ENCODE measurements at places on chromosomes 3 and 15.

DNA sequence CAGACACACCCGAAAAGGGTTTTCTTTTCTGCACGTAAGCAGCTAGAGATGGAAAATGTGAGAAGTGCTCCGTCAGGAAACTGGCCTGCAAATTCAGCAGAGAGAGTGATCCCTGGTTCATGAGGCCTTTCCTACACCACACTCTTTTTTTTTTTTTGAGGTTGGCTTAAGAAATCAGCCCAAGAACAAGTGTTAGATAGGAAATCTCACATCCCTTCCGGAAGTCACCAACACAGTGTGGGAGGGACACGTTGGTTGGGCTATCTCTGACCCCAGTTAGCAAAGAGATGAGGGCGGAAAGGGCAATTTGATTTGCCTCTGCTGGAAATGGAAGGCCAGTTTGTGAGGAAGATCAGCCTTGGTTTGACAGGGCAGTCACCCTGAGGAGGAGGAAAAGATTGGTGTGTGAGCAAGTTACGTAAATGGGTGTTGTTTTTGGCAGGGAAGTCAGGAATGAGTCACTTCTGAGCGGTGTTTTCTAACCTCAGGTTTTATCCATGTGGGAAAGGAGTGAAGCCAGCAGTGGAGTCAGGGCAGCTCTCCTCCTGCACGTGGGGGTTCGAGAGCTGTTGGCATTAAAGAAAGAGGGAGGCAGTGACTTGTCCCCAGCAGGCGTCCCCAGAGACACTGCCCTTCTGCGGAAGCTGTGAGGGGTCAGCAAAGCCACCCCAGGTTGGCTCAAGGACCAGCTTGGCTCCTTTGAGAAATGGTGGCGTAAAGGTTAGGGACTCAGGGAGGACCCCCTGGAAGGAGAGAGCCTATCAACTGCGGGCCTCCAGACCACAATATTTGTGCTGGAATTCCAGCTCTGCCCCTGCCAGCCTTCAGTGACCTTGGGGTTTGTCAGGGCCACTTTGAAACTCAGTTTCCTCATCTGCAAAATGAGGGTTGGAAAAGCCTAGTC lies 237.6 kb upstream of the BHLHE40 start:
- DNase-seq, result peak; percentile 13

GRCh38 chr3:183116025-183116614 lies 16.8 kb upstream of the MCCC1 start:
- DNase-seq, result peak; percentile 49

DNA sequence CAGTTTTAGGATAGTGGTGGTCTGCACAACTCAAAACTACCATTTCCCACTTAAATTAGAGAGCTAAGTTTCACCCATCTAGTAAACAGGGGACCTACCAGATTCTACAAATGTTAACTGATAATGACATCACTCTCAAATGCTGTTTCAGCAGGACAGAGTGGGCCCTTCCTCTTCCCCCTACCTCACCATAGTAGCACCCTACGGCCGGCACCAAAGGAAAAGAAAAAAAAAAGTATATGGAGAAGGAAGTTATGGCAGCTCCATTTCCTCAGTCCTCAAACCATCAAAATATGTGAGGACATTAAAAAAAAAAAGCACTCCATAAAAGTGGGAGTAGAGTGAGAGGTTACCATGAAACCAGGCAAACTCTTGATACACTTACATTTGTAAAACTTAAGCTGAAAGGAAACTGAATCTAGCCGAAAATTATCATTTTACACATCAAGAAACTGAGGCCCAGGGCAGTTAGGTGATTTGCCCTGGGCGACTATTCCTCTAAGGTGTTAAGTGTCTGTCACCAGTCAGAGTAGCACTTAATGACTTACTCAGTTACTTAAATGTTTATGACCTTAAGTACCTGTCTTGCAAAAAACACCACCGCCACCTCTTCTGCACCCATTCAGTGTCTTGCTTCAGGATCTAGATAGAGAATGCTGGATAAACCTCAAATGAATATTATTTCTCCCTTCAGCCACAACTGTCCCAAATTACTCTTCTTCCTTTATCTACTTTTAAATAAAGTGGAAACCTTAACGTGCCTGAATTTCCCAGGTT lies 2.7 kb downstream of the MSL2 start:
- DNase-seq, result peak; percentile 66

DNA sequence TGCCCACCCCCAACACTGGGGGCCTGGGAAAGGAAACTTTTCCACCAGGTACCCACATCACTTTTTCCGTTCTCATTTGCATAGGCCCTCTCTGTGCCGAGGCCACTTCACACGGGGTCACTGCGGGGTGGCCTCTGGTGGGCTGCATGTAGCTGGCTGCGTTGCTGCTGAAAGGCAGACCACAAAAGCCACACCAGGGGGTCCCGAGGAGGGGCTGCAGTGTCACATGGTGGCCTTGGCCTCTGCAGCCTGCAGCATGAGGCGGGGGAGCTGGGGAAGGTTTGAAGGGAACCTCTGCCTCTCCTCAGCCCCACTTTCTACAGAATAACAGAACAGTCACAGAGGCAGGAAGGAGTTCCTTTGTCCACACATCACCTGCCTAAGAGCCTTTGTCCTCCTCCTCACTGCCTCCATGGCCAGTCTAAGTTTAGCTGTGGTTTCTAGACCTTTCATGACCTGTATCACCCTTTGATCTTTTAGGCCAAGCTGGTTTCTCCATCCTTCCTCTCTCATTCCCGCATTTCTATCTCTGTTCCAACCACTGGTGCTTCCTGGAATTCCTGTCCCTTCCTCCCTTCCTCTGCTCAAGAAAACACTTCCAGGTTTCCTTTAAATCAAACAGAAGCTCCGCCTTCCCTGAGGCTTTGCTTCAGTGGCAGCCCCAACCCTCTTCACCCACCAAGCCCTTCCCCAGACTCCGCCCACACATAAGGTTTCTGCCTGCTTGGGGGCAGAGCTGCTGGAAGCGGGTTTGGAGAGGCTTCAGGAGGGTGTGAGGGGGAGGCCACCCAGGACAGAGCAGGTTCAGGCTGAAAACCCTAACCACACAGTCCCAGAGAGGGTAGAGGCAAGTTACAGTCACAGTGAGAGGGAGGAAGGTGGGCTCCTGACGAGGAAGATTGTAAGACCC lies 150.7 kb upstream of the TLE3 start:
- no peak for DNase-seq

- DNase-seq, result no peak
Measured at GRCh38 chr15:38012894-38013293, 78.5 kb downstream of the TMCO5A start.

- DNase-seq, result no peak
Measured at GRCh38 chr3:10940106-10940505, 52.4 kb upstream of the SLC6A1 start.

DNA sequence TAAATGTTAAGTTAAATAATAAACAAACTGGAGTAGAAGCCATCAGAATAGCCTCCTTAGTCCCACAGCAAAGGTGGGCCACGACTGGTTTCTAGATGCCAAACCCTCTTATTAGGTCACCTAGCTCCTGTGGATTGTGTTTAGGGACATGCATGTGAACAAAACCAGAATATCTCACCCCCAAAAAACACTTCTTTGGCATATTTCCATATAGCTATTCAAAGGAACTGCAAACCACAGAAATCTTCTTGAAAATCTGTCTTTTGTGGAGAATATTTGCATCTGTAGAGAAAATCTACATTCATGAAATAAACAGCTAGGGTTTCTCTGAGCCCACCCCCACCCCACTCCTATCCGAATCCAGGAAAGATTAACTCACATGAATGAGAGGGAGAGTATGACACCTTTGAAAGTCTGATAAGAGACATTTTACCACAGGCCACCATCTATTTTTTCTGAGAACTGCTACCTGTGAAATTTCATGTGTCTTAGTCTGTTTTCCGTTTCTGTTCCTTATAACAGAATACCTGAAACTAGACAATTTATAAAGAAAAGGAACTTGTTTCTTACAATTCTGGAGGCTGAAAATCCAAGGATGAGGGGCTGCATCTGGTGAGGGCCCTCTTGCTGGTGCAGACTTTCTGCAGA lies 159.4 kb downstream of the NEK10 start:
- no peak for DNase-seq

- peak; percentile 35 for DNase-seq
Measured at GRCh38 chr3:47825590-47825989, 22.7 kb downstream of the DHX30 start.

GRCh38 chr3:171101982-171102641 lies 75.6 kb upstream of the SLC2A2 start:
- no peak for DNase-seq

DNA sequence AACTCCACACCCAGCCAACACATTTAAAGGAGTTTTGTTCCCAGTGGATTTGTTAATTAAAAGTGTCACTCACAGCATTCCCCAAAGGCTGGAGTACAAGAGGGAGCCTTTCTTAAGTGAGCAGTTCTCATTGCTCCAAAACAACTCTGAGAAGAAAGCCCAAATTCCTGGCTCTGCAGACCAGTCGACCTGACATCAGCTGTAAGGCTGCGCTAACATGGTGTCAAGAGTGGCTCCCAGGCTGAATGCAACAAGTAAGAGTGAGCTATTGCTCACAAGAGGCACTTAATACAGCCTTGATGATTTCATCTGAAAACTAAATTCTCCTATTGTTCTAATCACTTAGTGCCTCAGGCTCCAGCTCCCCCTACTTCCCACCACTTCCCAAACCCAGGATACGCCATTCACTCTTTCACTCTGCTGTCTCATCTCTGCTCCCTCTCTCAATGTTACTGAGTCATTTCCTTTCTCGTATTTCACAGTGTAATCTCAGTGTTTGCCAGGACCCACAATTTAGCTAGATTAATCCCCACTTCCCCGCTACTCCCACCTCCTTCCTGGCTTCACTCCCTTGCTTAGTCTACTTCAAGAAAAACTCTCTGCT lies 81.8 kb downstream of the WWTR1 start:
- no peak for DNase-seq

GRCh38 chr3:10986592-10986991 lies 6.0 kb upstream of the SLC6A1 start:
- DNase-seq, result no peak

DNA sequence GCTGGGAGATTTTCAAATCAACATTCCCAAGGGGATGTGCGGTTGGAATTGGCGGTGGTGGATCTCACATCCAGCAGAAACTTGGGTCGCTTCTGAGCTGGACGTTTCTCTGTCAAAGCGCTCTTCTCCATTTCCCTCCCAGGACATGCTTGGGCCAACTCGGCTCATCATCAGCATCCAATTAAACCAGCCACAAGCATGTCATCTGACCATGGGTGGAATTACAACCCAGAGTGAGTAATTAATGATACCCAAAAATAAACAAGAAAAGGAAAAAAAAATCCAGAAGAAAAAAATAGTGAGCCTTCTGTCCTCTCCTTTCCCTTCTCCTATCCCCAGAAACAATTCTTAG lies 111.2 kb downstream of the XXYLT1 start:
- no peak for DNase-seq

GRCh38 chr3:72839057-72839456 lies 9.2 kb downstream of the SHQ1 start:
- no peak for DNase-seq

- peak; percentile 29 for DNase-seq
Measured at GRCh38 chr3:15795651-15796308, 2.0 kb downstream of the ANKRD28 start.

DNA sequence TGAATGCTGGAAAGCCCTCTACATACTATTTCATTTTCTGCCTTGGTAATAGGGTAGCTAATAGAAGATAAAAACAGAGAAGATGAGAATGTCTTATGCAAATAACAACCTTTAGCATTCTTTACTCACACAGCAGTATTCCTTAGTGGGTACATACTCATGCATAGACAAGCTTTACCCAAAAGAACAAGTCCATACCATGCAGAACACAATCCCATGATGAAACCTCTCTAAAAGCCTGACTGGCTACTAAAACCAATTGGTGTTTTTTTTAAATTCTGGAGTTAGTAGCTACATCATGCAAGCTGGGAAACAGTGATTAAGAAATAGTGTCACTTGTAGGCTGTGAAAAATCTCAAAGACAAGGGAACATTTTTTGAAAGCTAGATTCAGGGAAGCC lies 104.8 kb downstream of the DHX30 start:
- DNase-seq, result no peak

DNA sequence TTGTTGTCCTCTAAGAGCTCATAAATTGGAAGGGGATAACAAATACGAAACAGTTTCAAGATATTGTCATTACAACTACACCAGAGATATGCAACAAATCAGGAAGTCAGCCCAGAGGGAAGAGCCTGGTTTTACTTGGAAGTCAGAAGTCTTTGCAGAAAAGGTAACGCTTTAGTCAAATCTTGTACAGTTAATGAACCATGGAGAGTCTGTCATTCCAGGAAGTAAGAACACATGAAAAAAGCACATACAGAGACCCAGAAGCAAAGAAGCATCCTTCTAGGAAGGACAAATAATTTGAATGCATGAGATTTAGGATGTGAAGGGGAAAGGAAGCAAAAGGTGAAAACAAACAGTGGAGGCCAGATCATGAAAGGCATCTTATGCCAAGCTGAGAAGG lies 19.6 kb downstream of the DYNC1LI1 start:
- no peak for DNase-seq

GRCh38 chr3:129530251-129530791 lies 1.9 kb downstream of the RHO start:
- DNase-seq, result no peak
